ENCODE measurements at places on chromosomes 7 and 10. TPM values are rescaled to one million over a fixed set of nuclear protein-coding genes. Genes with fewer than 3 reads are reported as not detected.

DNA sequence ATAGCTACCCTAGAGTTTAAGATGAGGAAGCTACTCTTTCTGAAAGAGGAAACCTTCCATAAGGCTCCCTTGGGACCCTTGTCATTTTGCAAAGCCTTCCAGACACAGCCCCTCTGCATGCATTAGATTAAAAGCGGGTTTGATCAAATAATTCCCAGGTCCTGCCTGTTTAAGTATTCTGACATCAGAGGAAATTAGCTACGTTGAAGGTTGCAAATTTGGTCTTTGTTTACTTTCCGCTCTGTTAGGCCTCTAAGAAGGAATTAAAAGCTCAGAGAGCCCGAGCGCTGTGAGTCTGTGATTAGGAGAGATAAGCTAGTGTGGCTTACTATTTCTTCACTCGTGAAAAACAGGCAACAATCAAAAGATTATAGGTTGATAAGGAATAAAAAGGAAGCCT is 1.4 kb upstream of the THSD7A start:
- no peak overlapping the region for H3K27ac ChIP-seq
- peaks cover 6% of the 10 kb centered on the region for H3K4me1 ChIP-seq
- no peak for DNase-seq
- no peaks in the 10 kb centered on the region for H3K27me3 ChIP-seq

GRCh38 chr10:103490986-103491314 is 2.6 kb upstream of the NEURL1 start:
- no peaks in the 10 kb centered on the region for H3K27me3 ChIP-seq
- no peaks in the 10 kb centered on the region for H3K4me1 ChIP-seq
- no peak overlapping the region for H3K4me3 ChIP-seq
- H3K36me3 ChIP-seq: no peaks in the 10 kb centered on the region

DNA sequence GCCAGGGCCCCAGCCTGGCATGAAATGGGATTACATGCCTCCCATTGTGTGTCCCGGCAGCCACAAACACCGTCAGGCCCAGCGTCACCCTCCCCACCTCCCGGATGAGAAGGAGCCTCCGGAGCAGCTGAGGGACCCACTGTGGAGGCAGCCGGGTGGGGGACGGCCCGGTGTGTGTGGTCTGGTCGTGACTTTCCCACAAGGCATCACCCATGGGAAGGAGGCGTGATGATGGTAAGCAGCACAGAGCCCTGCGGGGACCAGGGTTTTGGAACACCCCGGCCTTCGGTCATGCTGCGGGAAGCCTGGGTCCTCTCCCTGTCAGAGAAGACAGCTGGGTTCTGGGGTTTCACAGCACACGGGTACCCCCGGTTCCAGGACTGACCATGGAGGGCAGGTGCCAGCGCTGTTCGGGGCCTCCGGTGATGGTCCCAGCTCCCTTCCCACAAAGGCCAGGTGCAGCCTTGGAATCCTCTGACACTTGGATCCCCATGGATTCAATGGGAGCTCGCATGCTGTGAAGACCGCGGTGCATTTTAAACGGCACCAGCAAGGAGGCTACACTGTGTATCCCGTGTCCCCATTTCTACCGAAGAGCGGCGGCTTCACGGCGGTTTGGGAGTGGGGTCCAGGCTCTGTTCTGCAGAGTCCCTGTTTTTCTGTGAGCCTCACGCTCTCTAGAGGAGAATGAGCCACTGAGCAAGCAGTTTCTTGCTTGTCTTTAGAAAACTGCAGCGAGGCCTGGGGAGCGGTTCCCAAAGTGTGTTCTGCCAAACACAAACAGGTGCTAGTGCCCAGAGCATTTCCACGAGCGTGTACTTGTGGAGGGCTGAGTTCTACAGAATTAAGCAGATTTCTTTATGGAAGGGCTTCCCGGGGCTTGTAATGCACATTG is 336.0 kb downstream of the ADARB2 start:
- no peaks in the 10 kb centered on the region for H3K36me3 ChIP-seq
- H3K4me1 ChIP-seq: no peaks in the 10 kb centered on the region
- H3K27me3 ChIP-seq: peaks cover 4% of the 10 kb centered on the region
- DNase-seq: no peak
- no peak overlapping the region for H3K27ac ChIP-seq

DNA sequence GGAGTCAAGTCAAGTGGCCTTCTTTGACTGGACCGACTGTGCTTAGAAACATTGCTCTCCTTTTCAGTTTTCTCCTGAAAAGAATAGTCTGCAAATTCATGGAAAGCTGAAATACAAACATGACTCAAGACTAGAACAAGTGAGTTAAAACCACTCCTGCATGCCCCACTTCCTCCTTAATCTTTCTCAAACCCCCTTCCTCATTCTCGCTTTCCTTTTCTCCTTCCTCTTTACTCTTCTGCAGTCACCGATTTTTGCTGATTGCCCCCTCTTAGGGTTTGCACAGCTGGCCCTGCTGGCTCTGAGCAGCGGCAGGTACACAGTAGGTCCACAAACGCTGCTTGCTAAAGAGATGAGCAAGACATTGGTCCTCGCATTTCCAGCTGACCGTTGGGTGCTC is 34.8 kb upstream of the MKI67 start:
- no peak for DNase-seq
- no peak overlapping the region for H3K4me3 ChIP-seq
- no peaks in the 10 kb centered on the region for H3K27me3 ChIP-seq
- no peaks in the 10 kb centered on the region for H3K36me3 ChIP-seq
- no peak overlapping the region for H3K27ac ChIP-seq

- H3K27me3 ChIP-seq: no peaks in the 10 kb centered on the region
- no peaks in the 10 kb centered on the region for H3K36me3 ChIP-seq
- no peak overlapping the region for H3K27ac ChIP-seq
- no peak overlapping the region for H3K4me3 ChIP-seq
- no peak for DNase-seq
Observed at GRCh38 chr7:94276027-94276426, 118.7 kb upstream of the COL1A2 start.

- no peaks in the 10 kb centered on the region for H3K36me3 ChIP-seq
- no peaks in the 10 kb centered on the region for H3K4me1 ChIP-seq
- no peaks in the 10 kb centered on the region for H3K27me3 ChIP-seq
- no peak overlapping the region for H3K4me3 ChIP-seq
- no peak overlapping the region for H3K27ac ChIP-seq
Observed at GRCh38 chr10:78563314-78563713, 505.5 kb upstream of the ZMIZ1 start.

GRCh38 chr7:19099924-19100323 is 17.5 kb downstream of the TWIST1 start:
- no peaks in the 10 kb centered on the region for H3K4me1 ChIP-seq
- no peak for DNase-seq
- H3K36me3 ChIP-seq: no peaks in the 10 kb centered on the region
- H3K27me3 ChIP-seq: peaks cover 13% of the 10 kb centered on the region
- no peak overlapping the region for H3K4me3 ChIP-seq
- H3K27ac ChIP-seq: no peak overlapping the region

DNA sequence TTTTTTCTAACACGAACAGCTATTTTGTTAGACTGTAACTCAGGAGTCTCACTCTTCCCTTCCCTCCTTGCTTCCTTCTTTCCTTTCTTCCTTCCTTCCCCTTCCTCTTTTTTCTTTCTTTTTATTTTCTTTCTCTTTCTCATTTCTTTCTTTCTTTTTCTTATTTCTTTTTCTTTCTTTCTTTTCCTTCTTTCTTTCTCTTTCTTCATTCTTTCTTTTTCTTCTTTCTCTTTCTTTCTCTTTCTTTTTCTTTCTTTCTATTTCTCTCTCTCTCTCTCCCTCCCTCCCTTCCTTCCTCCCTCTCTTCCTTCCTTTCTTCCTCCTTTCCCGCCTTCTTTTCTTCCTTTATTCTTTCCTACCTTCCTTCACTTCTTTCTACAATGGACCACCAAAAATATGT is 1443.0 kb upstream of the LRRTM3 start:
- H3K27ac ChIP-seq: no peak overlapping the region
- H3K36me3 ChIP-seq: no peaks in the 10 kb centered on the region
- H3K4me3 ChIP-seq: no peak overlapping the region
- no peaks in the 10 kb centered on the region for H3K4me1 ChIP-seq
- no peaks in the 10 kb centered on the region for H3K27me3 ChIP-seq

DNA sequence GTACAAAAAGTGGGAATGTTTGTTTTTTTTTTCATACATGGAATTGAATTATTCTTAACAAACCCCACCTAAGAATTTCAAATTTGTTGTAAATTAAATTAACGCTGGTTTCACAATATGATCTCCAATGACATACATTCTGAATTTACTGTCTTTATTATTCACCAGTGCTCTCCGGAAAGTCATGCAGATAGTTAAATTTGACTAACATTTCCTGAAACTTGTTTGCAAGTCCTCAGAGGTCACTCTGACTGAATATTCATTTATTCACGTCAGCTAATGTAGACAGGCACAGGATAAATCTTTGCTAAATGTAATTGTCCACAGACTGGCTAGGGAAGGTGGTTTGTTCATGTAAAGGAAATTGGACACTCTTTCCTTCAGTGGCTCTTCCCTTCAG is 730.4 kb downstream of the PHTF2 start:
- H3K4me1 ChIP-seq: no peaks in the 10 kb centered on the region
- no peak overlapping the region for H3K4me3 ChIP-seq
- no peaks in the 10 kb centered on the region for H3K27me3 ChIP-seq
- no peaks in the 10 kb centered on the region for H3K36me3 ChIP-seq

GRCh38 chr7:139231513-139232376 is 708 bp downstream of the UBN2 start:
- peak overlapping the region; percentile 73 for H3K4me3 ChIP-seq
- H3K4me1 ChIP-seq: no peaks in the 10 kb centered on the region
- no peaks in the 10 kb centered on the region for H3K27me3 ChIP-seq
- no peaks in the 10 kb centered on the region for H3K36me3 ChIP-seq

GRCh38 chr7:47601119-47601880 is 19.4 kb upstream of the TNS3 start:
- no peak overlapping the region for H3K4me3 ChIP-seq
- no peaks in the 10 kb centered on the region for H3K36me3 ChIP-seq
- H3K27ac ChIP-seq: no peak overlapping the region

DNA sequence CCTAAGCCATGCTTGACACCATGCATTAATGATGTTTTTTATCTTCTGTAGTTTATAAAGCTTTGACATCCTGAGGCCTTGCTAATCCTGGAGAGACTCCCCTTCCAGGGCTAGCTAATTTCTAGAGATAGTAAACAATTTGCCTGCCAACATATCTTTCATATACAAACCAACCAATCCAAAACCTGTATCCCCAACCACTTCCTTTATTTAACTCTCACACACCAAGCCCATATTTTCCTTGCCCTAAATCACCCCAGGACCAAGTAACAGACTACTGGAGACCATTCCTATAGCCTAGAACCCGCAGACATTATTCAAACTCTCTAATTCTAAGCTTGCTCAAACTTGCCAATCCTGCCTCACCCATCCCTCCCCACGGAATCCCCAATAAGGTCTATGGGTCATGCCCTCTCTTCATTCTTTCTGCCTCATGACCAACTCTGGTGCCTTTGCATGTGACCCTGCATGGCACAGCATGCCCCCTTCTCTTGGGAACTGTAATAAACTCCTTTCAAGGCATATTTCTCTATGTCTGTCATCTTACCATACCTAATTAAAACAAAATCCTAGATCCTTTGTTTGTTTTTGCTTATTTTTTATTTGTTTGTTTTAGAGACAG is 116.6 kb upstream of the CACUL1 start:
- H3K4me1 ChIP-seq: no peaks in the 10 kb centered on the region
- no peak overlapping the region for H3K27ac ChIP-seq
- H3K36me3 ChIP-seq: no peaks in the 10 kb centered on the region
- DNase-seq: no peak
- no peak overlapping the region for H3K4me3 ChIP-seq

GRCh38 chr10:133403784-133404183 is 9.8 kb downstream of the MTG1 start:
- H3K27me3 ChIP-seq: no peaks in the 10 kb centered on the region
- no peak for DNase-seq
- H3K4me1 ChIP-seq: no peaks in the 10 kb centered on the region
- H3K27ac ChIP-seq: no peak overlapping the region
- no peak overlapping the region for H3K4me3 ChIP-seq

DNA sequence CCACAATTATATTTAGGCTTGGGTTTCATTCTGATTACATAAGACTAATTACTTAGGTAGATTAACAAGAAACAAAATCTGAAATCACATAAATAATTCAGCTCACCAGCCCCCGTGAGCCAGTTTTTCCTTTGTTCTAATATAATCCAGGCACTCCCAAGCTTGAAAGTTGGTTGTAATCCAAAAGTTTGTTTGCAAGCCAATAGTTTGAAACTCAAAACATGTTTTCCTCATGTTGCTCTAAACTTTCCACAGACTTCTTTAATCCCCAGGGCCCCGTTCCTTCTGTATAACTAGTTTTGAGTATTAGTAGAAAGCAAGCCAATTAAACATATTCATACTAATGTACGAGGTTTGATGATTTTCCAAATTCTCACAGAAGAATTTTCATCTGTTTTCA is 56.1 kb downstream of the SP8 start:
- no peak overlapping the region for H3K27ac ChIP-seq
- H3K4me1 ChIP-seq: no peaks in the 10 kb centered on the region
- no peak for DNase-seq
- H3K27me3 ChIP-seq: no peaks in the 10 kb centered on the region
- H3K4me3 ChIP-seq: no peak overlapping the region
- H3K36me3 ChIP-seq: no peaks in the 10 kb centered on the region

The TMEM130 gene
- total RNA-seq: 0.13 TPM

The CYP3A7 gene
- 0.20 TPM for total RNA-seq

The ZMIZ1 gene
- 21.9 TPM for total RNA-seq

The GNAT3 gene
- total RNA-seq: not detected

Measured in pancreas (tissue), 10 donors.